ENCODE measurements at places on chromosomes 16 and 17.
A peak's percentile ranks its signal among the peaks of the same experiment; 100 is the strongest.

DNA sequence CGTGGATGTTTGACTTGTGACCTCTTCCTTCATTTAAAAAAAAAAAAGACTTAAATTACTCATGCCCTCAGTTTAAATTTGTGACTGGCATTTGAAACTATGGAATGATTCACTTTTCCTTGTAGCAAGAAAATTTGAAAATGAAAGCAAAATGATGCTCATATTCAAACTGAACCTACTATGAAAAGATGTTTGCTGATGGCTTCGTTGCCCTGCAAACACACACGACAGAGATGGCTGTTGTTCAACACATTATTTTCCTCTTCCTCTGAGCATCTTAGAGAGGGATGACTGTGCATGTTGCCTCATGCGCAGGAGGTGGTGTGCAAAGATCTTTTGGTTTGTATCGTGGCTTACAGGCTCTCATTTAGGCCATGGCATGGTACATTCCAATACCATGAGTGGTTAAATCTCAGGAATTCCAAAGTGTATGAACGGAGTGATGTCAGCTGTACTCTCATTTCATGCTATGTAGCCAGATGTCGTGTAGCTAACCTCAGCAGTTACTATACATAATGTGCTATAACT lies 164.5 kb downstream of the PRKCA start:
- DNase-seq, result no peak

GRCh38 chr16:60811657-60812056 lies 1224.6 kb downstream of the CDH8 start:
- DNase-seq, result no peak

- DNase-seq, result no peak
These were observed 104.6 kb upstream of the CACNG3 start for GRCh38 chr16:24151482-24151939.

DNA sequence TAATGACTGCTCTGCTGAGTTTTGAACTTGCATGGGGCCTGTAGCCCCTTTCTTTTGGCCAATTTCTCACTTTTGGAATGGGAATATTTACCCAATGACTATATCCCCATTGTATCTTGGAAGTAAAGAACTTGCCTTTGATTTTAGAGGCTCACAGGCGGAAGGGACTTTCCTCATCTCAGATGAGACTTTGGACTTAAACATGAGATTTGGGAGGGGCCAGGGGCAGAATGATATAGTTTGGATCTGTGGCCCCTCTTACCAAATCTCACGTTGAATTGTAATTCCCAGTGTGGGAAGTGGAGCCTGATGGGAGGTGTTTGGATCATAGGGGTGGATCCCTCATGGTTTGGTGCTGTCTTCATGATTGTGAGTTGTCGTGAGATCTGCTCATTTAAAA lies 42.7 kb upstream of the SDK2 start:
- no peak for DNase-seq

DNA sequence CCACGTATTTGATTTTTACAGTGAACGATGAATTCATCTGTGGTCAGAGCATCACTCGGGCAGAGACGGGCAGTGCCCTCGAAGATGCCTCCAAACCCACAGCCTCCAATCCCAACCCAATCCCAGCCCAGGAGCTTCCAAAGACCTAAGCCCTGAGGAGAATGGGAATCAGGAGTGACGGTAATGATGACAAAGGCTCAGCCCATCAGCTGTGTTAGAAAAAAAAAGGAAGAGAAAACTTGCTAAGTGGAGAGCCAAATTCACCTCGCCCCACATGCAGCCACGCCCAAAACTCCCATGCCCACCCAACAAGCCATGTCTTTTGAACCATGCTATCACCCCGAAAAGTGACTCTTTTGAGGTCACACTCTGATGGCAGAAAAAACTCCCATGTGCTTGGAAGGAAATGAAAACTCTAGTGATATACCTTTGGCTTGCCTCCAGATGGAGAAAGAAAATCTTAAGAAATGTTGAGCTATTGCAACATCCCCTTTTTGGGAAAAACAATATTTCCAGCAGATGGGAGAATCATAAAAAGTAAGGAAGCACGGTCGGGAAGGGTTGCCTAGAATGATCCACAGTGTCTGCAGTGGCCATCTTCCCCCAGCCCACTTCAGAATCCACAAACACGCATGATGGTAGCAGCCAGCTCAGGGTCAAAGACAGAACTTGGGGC lies 37.7 kb downstream of the XYLT1 start:
- DNase-seq, result no peak

DNA sequence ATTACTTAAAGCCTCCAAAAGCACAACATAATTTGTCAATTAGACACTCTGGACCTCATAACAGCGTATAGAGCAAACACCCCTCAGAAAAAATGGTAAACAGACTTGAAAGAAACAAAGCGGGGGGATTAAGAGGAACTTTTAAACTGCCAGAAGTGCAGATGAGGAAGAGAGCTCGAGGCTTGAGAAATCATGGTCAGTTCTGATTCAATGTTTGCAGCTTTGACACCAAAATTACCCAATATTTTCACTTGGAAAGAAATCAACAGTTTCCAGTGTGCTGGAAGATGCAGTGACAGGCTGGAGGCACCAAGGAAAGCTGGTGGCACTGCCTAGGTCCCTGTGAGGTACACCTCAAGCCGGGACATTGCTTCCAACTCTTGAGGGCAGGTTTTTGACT lies 180.9 kb upstream of the TOX3 start:
- no peak for DNase-seq

DNA sequence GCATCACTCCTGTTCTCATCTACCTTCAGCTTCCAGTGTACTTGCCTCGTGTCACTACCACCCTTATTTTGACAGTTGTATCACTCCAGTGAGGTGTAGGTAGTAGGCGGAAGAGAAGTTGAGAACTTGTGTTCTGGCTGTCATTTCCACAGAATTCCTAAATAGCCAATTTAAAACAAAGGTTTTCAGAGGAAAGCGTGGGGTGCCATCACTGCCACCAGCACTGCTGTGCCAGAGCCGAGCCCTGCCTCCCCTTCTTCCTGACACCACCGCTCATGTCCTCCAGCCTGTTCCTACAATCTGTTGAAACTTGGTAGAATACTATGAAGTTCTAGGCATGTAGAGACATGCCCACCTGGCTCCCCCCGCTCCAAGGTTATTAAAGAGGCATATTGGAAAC lies 215.8 kb downstream of the TANC2 start:
- no peak for DNase-seq

DNA sequence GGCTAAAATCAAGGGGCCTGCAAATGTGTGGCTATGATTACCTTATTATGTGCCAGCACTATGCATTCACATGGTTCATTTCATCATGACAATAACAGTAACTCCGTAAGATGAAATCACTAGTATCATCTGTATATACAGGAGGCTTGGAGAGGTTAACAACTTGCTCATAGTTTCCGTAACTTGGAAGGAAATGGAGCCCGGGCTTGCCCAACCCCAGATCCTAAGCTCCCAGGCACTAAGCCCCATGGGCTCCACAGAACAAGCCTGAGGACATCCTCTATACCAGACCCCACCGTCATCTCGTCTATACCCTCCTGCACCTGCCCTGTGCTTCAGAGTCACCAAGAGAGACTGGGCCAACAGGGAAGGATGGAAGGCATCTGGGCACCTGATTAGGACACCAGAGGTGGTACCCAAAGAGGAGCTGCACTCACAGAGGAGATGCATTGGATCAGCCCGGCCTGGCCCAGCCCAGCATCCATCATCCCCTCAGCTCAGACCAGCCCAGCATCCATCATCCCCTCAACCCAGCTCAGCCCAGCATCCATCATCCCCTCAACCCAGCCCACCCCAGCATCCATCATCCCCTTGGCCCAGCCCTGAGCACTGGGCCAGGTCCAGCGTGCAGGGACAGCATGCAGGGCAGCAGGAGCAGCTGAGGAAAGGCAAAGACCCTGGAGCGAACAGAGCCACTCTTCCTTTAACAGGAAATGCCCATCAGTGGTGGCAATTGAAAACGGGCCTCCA lies 28.5 kb downstream of the NSMCE1 start:
- DNase-seq, result no peak

GRCh38 chr16:30010844-30011713 lies at the start of gene DOC2A:
Gene DOC2A, minus strand, starts transcription at chr16:30011027. Its CDS starts 805 bp downstream, at chr16:30010222.
- peak; percentile 77 for DNase-seq

GRCh38 chr17:40859536-40859935 lies 7.5 kb downstream of the KRT12 start:
- DNase-seq, result peak; percentile 71

GRCh38 chr16:58448890-58449289 lies 51.1 kb upstream of the NDRG4 start:
- DNase-seq, result no peak

DNA sequence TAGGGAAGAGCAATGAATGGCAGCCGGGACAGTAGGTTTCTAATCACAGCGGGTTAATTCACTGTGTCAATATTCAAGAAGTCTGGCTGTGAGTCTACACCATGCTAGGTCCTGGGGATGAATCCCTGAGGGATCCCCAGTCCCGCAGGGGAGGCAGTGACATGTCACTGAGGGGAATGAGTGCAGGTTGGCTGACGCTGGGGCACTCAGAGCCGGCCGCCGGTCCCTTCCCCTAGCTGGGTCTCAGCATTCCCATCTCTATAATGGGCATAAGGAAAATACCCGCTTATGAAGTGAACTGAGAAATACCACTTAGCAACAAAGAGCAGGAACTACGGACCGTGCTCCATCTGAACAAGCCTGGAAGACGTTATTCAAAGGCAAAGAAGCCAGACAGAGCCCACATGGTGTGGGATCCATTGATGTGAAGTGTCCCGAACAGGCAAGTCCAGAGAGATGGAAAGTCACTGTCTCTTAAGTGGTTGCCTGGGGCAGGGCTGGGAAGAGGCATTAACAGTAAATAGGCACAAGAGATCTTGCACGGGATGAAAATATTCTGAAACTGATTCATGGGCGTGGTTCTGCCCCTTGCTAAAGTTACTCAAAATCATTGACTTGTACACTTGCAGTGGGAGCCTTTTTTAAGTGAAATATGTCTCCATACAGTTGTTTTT lies 31.9 kb downstream of the PPL start:
- no peak for DNase-seq

DNA sequence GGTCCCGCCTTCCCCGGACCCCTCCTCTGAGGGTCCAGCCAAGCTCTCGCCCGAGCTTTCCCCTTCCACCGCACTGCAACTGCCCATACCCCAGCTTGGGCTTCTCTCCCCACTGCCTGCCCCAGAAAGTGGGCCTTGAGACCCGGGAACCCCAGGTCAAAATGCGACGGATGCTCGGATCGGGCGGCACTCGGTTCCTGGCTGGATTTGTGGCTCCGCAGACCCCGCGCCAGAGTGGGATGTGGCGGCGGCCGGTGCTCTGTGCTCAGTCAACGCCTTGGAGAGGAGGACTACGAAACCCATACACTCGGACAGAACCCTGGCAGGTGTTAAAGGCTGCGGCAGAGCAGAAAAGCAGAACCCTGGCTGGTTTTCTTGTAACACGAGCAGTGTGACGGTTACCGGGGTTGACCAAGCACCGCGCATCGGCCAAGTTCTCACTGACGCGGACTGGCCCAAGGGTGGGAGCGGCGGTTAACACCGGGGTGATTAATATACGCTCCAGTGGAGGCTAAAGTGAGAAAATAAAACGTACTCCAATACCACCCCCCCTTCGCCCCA lies 885 bp upstream of the SLFN13 start:
- no peak for DNase-seq

- DNase-seq, result no peak
These were observed 369.5 kb downstream of the SEC14L1 start for GRCh38 chr17:77510133-77510796.

DNA sequence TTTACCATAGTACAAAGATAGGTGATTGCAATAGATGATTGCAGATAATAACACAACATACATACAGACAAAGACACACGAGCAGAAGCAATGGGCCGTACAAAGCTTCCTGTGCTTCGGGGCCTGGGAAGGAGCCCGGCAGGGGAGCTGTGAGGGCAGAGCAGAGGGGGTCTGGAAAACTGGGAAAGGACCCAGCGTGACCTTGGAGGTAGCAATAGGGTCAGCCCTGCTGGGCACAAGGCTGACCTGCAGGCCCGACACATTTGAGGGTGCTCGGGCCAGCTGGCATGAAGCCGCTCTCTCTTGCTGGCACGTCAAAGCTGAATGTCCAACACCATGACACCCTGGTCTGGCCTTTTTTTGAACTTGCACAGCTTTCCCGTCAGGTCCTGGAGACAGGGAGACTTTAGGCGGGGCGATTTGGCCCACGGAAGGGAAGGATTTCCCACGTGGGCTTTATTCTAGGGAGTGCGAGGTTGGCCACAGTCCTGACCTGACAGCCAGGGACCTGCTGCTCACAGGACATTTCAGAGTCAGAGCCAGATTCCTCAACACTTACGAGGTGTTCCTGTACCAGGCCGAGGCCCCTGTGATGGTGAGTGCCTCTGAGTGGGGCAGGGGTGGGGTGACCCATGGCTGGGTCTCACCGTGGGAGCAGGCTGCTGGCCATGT lies 83.2 kb downstream of the NTN1 start:
- no peak for DNase-seq

DNA sequence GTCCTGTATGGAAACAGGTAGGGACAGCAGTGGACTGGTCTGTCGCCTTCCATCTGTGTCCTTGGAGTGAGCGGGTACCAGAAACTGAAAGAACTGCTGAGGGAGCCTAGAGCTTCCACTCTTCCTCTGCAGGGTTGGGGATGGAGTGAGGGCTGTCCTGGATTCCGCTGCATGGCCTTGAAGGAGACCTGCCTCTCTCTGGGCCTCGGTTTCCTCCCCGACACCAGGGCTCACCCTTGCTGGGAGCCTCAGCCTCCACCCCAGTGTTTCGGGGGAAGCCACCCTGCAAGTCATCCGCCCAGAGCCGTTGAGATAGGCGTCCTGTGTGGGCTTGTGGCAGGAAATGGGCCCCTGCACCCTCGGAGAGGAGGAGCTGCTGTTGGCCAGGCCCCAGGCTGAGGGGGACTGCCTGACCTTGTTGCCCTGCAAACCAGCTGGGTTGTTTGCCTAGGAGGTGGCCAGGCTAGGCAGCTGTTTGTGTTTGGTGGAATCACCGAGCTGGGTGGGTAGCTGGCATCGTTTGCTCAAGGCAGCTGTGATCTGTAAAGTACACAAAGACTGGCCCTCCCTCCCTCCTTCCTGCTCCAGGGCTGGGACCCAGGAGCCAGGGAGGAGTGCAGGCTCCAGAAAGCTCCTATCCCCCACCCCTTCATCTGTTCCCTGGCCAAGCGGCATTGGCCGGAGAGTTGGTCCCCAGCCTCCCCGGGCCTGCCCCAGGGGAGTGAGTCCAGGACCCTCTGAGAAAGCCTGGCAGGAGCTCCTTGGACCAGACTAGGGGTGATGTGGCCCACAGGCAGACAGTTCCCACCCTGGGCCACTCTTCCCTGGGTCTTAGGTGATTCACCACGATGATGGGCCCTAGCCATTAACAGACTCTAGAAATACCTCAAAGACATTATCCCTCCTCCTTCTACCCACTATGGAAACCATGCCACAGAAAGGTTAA lies 1.3 kb downstream of the RAB37 start:
- DNase-seq, result no peak

GRCh38 chr17:55325406-55325805 lies 60.6 kb downstream of the HLF start:
- no peak for DNase-seq
